ENCODE measurements at places on chromosomes 6 and 20. TPM values are rescaled to one million over a fixed set of nuclear protein-coding genes. Genes with fewer than 3 reads are reported as not detected.

Gene GNRH2
- total RNA-seq: not detected

Gene DEFB110
- total RNA-seq: not detected

Gene HELZ2
- 17.5 TPM for total RNA-seq

Gene KCNK16
- not detected for total RNA-seq

Gene FKBP1A
- total RNA-seq: 529 TPM

Gene STX7
- total RNA-seq: 18.0 TPM

Gene GINM1
- 27.2 TPM for total RNA-seq

Gene MPIG6B
- not detected for total RNA-seq

Gene FKBP5
- 117 TPM for total RNA-seq

Gene ZBTB46
- total RNA-seq: 0.82 TPM

Gene LRRN4
- total RNA-seq: not detected

Gene SYTL3
- 1.5 TPM for total RNA-seq

Gene PTPRK
- 16.7 TPM for total RNA-seq

Gene MYO6
- total RNA-seq: 6.4 TPM

Gene ADGRF4
- total RNA-seq: 15.7 TPM

Gene MCM8
- 24.3 TPM for total RNA-seq

Gene IL17A
- not detected for total RNA-seq

Gene TBCC
- 16.3 TPM for total RNA-seq
